ENCODE measurements at places on chromosomes 3 and 15.

- DNase-seq: no peak
These were observed 22.2 kb upstream of the MAP3K13 start for GRCh38 chr3:185340751-185341150.

DNA sequence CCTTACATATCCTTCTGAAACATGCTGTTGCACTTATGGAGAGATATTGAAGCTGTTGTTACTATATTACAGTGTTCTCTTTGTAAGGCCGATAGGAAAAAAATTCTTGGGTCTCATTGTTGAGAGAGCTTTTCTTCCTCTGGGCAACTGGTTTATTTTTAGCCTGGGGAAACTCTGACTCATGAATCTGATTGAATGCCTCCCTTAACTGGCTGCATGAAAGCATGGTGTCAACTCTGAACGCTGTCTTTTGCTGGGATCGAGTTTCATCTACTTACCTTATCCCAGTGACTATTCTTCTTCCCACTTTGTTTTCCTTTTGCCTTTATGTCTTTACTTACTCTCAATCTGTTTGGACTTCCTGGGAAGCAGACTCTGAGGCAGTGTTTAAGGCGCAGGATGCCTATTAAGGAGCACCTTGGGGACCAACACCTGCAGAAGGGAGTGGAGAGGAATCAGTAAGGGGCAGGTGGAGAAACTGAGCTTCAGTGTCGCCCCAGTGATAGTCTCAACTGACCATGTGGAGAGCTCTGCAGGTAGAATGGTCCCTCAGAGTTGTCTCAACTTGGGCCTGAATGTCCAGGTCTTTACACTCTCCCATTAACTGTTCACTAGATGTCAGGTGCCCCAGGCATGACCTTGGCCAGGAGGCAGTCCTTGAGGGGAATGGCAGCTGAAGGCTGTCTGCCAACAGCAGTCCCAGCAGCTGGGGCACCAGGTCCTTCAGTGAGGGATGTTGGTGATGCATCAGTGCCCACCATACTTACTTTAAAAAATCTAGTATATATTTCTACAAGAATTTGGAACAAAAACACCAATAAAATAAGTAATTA lies 88.9 kb upstream of the CCNL1 start:
- DNase-seq: no peak

- no peak for DNase-seq
These were observed 62.7 kb upstream of the DNAJC19 start for GRCh38 chr3:181052256-181052655.

- no peak for DNase-seq
These were observed 437.1 kb downstream of the SHQ1 start for GRCh38 chr3:72411126-72411525.

- DNase-seq: no peak
These were observed 78.5 kb downstream of the TRAK1 start for GRCh38 chr3:42169579-42170120.

- DNase-seq: no peak
These were observed 4.7 kb downstream of the SMAD3 start for GRCh38 chr15:67070150-67070549.

DNA sequence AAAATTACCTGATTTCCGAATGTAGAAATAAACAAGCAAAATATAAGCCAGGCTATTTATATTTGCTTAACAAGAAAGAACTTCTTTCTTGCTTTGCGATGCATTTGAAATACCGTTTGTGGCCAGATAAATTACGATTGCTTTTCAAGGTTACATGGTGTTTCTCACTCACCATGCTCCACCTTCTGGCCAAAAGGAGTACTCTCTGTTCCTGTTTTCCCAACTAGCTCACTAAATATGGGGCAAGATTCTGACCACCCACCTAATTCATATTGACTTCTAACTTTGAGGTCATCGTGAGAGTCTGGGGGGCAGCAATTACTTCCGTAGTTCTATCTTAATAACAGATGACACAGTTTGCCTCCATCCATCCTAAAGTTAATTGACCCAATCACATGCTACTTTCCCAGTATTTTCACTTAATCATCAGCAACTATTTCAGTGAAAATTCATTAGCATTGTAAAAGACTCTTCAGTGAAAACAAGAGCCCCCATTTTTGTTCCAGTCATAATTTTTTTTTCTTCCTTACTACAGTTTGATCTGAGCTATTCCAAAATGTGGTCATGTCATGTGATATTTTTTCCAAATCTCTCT lies 25.9 kb downstream of the ACP3 start:
- DNase-seq: peak; percentile 7

GRCh38 chr15:70559265-70560239 lies 203.8 kb downstream of the UACA start:
- peak; percentile 65 for DNase-seq

DNA sequence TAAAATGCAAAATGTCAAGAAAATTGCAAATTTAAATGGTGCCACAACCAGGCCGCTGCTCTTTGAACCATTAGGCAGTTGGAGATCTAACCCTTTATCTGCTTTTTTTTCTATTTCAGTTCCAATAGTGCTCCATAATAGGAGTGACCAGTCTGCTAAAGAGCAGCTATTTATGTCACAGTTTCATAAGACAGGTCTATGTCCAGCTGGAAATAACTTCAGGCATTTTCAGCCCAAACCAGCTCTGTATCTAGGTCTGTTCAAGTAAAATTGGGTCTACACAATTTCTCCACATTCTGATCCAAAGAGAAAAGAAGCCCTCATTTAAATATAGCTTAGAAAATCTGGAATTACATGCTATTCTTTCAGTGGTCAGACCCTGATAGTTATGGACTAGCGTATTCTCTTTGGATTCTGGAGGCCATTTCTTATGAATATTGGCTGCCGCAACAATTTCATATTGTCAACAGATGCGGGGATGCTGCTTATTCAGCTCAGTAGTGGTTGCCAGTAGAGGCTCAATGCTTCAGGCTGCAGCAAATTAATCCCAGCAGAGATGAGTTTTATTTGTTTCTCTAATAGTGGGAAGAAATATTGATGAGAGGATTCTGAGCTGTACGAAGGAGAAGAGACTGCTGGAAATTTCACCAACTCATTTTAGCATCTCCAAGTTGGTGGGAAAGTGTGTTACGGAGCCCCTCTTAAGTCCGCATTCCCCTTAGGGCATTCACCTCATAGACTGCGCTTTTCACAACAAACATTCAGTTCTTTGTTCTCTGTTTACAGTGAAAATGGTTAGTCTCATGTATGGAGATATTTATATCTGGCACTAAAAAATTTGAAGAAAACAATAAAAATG lies 887.0 kb downstream of the ROBO1 start:
- DNase-seq: no peak

GRCh38 chr15:53713218-53713617 lies 46.2 kb downstream of the WDR72 start:
- DNase-seq: no peak

- no peak for DNase-seq
These were observed 949 bp upstream of the MITF start for GRCh38 chr3:69738315-69738714.

- DNase-seq: no peak
These were observed 29.9 kb upstream of the RFTN1 start for GRCh38 chr3:16543242-16543864.

Measured in activated gamma-delta T cell treated with Interleukin-2 at 50 U/mL for 16 hours (primary cell).